ENCODE measurements at places on chromosomes 7 and 10.

DNA sequence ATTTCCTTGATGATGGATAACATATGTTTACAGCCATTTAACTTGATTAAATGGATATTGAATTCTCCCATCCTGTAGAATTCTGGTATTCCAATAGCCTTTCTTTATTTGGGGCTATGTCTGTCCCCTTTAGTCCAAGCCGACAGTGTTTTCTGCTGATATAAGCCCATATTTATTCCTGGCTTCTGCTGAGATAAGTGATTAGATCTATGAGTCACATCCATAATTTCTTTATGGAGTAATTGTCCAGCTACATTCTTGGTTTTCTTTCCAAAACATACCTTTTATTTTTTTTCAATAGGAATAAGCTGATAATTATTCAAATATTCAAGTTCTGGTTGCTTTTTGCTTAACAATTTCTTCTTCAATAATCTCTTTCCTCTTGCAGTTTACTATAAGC, 106.7 kb downstream of the NRG3 start:
- no peak for DNase-seq

DNA sequence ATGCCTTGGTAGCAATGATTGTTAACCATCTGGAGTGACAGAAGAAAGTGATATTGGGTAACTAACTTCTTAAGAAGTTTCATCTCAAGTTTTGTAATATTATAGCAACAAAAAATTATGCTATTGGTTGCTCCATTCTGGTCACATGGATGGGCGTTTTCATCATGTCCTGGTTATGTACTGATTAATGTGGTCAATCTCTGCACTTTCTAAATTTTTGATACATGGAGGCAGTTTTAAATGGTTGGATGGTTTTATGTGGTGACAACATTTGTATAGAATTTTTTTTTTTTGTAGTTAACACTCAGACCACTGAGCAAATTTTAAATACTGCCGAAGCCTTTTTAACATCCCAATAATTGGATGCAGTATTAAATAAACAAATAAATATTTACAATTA, 55.2 kb upstream of the CCAR1 start:
- no peak for DNase-seq

GRCh38 chr7:88399696-88400240, 93.1 kb upstream of the STEAP4 start:
- no peak for DNase-seq

- no peak for DNase-seq
Measured at GRCh38 chr10:129500617-129501339, 33.7 kb downstream of the MGMT start.

GRCh38 chr7:29915481-29916215, 74.0 kb downstream of the SCRN1 start:
- DNase-seq = no peak

Data from body of pancreas (tissue), 4 donors.